Hematopoietic multipotent progenitor cell treated with erythropoietin and hydrocortisone succinate and interleukin-3 and kit ligand, for 17 days (in vitro differentiated cells): ENCODE measurements at places on chromosomes 5 and 9.
A peak's percentile ranks its signal among the peaks of the same experiment; 100 is the strongest.

DNA sequence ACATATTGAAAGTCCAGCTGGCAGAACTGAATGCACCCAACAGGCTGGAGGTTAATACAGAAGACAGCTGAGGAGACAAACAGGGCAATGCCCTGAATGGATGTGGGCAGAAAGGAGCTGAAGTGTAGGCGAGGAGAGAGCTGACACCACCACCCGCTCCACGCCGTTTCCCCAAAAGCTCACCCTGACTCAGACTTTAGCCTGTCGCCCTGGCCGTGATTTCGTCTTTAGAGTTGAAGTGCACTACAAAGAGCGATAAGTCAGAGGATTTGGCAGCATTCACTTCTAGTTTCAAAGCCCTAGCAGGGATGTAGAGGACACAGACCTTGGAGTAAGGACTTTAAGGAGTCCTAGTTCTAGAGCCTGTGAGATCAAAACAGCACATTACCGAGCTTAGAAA, 2.2 kb upstream of the ERAP1 start:
- no peak for DNase-seq

- DNase-seq = no peak
These were observed 456.4 kb upstream of the KLF4 start for GRCh38 chr9:107945961-107946360.

DNA sequence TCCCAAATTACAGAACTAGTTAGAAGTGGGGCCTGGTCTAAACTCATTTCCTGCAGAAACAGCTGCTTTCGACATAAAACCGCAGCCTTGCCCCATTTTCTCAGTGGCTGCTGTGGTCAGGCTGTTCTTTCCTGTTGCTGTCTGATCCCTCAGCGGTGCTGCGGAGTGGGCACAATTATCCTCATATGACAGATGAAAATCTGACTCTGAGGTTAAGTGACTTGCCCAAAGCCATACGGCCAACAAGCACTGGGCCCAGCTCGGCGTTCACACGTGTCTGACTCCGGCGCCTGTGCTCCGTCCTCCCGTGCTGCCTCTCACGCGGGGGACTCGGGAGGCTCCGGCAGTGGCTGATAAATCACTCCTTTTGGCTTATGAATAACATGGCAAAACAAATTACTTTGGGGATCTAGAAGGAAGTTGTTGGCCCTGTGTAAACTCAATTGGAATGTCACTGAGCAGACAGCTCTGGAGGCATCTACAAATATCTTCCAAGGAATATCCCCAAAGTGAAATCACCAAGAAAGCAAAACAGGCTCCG, 142.6 kb upstream of the LMX1B start:
- DNase-seq = no peak

DNA sequence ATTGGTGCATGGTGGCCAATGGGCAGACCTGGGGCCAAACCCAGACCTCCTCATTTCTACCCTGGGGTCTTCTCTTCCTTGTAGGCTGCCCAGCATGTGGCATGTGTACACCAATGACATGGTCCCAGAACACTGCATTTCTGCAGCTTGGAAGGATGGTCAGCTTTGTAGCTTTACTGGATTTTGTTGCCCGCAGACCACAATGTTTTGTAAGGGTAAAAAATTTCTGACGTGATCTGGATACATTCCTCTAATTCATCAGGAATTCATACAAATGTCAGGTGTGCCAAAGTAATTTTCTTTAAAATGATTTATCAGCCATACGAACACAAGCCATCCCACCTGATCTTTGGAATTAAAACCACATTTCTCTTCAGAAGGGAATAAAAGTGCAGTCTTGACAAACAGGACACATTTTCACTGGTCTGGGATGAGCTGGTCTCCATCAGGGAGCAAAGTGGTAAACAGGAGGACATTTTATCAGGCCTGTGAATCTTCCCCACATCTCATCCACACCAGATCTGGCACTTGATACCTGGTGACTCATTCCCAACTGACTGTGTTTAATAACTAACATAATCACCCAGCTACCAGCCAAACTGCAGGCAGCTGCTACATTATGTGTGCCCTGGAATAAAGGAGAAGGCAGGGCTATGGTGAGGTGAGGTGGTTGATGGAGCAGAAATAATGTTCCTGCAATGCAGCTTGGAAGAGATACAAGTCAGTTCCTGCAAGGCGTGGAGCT, 103.9 kb downstream of the SPOCK1 start:
- DNase-seq = no peak

DNA sequence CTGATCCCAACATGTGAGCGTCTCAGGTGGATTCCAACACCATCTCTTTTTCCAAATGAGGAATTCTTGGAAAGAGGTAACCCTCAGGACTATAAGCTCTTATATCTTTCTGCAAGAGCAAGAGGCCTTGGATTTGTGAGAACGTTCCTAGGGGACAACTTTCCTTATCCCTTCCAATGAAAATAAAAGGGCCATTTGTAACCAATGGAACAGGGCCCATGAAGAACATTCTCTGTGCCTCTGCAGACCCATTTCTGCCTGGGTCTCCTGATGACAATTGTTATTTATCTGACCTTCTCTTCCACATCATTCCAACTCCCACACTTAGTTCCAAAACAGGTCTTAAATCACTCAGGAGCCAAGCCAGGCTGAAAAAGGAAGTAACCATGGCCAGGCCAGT, 202.6 kb downstream of the ZNF462 start:
- DNase-seq = no peak

DNA sequence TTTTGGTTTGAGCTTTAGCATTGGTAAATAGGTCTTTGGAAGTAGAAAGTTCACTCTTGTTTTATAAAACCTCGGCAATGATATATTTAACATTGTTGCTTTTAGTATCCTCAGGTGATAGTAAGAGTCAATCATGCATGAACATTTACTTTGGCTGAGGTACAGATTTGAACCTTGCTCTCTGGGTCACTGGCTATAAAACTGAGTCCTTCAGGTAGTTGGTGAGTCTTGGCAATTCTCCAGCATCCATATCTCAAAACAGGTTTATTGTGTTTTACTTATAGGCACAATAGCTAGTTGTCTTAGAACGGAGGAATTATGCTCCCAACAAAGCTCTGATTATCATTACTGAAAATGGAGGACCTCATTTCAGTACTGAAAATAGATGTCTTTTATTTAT, 75.1 kb downstream of the MAT2B start:
- no peak for DNase-seq

DNA sequence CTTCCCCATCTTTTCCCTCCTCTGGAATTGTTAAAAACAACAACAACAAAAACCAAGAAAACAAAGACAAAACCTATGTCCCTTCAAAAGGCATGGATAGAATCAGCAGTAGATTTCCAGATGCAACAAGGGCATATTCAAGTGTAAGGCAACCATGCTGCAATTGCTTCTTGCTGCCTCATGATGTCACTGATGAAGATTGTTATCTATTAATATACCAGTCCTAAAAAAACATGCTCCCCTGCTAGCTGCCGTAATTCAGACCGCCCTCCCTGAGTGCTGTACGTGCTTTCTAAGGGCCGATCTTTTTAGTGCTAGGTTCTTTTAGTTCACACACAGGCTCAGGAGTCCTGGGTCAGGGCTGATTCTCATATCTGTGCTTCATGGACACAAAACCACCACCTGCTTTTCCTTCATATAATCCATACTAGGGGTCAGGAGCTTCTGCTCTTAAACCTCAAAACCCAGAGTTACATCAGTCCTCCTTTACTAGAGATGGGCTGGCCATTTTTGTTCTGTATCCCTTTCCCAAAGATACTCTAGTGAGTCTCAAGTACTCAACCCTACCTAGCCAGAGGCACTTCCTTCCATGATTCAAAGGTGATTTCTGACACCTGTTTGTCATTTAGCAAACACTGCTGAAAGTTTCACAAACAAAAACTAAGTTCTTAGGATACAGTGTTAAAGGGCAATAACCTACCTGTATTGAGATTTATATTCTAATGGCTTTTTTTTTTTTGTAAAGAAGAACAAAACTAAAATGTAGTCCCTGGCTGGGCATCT, 82.1 kb downstream of the GIN1 start:
- no peak for DNase-seq

- DNase-seq = no peak
These were observed 21.1 kb downstream of the CLPTM1L start for GRCh38 chr5:1323803-1324173.

- no peak for DNase-seq
These were observed 141.8 kb downstream of the DOCK2 start for GRCh38 chr5:169778622-169779596.

- DNase-seq = no peak
These were observed 170.6 kb downstream of the MCTP1 start for GRCh38 chr5:95114305-95114704.

- DNase-seq = peak; percentile 50
These were observed 86.0 kb upstream of the SLC30A5 start for GRCh38 chr5:69007726-69008368.

DNA sequence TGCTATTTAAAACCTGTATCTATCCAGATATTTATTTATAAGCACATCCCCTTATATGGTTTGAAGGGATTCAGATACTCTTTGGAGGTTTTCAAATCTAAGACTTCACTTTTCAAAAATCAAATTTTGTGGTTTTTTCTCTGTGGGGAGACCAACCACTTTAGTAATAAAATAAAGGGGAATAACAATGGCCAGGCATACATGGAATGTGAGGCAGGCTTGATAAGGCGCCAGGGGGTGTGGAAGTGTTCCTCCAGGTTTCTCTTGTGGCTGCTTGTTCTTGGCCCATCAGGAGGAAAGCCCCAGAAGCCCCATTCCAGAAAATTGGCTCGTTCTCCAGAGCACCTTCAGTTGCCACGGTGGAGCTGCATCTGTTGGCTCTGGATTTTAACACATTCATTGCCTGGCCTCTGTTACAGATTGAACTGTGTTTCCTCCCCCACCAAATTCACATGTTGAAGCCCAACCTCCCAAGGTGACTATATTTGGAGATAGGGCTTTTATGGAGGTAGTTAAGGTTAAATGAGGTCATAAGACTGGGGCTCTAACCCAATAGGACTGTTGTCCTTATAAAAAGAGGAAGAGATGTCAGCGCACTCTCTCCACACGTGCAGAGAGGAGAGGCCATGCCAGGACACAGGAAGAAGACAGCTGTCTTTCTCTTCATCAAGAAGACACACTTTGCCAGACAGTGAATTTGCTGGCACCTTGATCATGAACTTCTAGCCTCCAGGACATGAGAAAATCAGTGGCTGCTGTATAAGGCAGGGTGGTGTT, 195.9 kb downstream of the TMEM38B start:
- no peak for DNase-seq

DNA sequence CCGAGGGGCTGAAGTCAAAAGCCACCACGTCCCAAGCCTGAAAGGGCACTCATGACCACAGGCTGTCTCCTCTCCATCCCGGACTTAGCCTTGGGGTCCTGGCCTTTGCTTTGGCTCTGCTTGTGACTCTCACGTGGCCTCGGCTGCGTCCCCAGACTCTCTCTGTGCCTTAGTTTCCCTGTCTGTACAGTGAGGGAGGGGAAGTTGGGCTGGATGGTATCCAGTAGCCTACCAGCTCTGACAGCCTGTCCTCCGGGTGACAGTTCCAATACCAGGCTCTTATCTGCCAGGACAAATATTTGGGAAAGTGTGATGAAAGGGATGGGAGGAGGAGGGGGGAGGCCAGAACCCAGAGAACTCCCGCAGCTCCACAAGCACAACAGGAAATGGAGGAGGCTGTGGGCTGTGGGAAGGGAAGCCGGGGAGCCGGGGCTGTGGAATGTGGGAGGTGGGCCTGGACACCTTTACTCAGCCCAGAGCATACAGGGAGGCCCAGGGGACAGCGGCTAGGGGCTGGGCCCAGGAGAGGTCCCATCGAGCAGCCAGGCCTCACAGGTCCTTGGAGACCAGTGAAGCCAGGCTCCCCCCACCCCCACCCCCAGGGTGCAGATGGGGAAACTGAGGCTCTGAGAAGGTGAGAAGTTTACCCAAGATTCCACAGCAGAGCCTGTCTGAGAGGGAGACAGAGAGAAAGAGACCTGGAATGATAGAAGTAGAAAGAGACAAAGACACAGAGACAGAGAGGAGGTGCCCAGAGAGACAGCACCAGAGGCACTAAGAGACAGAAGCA, 18.3 kb downstream of the PDGFRB start:
- DNase-seq = no peak

DNA sequence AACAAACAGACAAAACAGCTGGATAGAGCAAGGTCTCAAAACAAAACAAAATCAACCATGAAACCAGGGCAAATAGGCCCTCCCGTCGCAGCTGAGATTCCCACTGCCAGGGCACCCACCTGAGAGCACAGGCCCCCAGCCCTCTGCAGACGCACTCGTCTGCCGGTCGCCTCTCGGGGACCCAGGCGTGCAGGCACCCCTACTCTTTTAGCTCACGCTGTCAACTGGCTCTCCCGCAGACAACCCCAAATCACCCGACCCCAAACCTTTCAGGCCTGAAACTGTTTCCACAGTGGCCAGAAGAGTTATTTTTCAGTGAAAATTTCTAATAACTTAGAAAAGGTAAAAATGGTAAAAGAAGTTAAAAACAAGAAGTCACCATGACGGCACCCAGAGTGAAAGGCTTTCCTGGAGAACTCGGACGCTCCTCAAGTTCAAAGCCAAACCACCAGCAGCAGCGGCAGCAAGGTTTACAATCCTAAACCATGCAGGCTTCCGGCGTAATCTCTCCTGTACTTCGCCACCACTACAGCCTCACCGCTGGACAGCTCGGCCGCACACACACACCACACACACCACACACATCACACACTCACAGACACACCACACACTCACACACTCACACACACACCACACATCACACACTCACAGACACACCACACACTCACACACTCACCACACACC, 1.9 kb upstream of the UBE2QL1 start:
- DNase-seq = no peak

GRCh38 chr9:36818965-36819870, 214.8 kb downstream of the PAX5 start:
- DNase-seq = no peak
